ENCODE measurements at places on chromosomes 16 and 17.

DNA sequence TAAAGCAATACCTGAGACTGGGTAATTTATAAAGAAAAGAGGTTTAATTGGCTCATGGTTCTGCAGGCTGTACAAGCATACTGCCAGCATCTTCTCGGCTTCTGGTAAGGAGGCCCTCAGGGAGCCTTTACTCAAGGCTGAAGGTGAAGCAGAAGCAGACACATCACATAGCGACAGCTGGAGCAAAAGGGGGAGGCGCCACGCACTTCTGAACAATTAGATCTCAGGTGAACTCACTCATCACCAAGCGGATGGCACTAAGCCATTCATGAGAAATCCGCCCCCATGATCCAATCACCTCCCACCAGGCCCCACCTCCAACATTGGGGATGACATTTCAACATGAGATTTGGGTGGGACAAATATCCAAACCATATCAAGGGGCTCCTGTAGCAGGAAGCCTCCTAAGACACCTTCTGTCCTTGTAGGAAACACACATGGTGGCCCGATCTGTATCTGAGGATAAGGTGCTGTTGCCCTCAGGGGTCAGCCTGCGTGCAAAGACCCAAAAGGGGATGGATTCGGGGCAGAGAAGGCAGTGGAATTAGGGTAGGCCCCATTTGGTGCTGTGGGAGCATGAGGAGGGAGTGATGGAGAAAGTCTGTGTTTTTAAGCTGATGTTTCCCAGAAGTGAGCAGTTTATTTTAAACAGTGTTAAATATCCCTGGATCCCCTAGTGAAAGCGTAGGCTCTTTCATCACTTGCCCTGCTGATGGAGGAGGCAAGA is 23.0 kb downstream of the IL21R start:
- DNase-seq, result no peak

DNA sequence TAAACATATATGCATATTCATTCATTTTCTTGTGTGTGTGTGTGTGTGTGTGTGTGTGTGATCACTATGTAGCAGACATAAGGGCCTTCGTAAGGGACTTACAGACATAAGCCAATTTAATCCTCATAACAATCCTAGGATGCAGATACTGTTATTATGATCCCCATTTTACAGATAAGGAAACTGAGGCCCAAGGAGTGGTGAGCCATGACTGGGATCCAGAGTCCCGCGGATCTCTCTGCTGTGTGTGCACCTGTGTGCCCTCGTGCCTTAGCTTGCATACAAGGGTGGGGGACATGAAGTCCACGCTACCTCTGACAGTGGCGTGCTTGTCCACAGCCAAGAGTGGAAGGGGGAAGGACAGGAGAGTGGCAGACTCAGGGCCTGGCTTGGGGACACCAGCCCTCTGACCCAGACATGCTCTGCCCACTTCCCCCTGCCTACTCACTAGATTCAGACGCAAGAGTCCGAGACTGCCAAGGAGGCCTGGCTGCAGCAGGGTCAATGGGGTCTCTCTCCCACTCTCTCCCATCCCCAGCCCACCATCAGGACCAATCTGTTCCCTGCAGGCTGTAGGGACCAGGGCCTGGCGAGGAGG is 9.8 kb upstream of the SMTNL2 start:
- DNase-seq, result no peak

DNA sequence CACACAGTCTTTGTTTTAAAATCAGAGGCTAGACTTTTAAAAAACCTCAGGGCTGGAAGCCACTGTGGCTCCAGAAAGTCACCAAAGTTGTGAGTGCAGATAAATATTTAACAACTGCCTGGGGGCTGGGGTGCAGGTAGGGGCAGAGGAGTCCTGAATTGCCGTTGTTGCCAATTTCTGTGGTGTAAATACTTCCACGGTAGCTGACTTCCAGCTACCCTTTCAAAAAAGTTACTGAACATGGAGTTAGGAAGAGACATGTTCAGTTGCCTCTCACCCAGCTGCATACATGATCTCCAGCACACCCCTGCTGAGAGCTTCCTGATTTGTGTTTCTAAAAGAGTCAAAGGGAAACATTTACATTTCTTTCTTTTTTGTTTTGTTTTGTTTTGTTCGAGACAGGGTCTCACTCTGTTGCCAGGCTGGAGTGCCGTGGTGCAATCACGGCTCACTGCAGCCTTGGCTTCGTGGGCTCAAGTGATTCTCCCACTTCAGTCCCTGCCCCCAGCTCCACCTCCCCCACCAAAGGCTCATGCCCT is 58.7 kb downstream of the PLXDC1 start:
- no peak for DNase-seq

GRCh38 chr16:81792828-81793227 is 13.7 kb downstream of the PLCG2 start:
- no peak for DNase-seq

GRCh38 chr16:83810901-83811300 is 3.1 kb downstream of the HSBP1 start:
- DNase-seq, result no peak

DNA sequence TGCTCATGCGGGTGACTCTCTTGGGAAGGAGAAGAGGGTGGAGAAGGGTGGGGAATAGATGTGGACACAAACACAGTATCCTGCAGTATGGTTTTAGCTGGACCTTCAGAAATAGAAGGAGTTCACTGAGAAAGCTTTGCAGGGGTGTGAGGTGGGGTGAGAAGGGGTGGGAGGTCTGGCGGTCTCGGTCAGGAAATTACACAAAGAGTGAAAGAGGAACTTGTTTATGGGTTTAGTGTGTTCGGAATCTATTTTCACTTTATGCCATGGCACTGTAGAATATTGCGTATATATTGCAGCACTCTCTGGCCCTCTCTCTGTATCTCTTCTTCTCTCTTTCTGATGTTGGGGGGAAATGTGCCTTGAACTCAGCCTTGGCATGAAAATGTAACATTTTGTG is 148.2 kb upstream of the GOT2 start:
- DNase-seq, result no peak

GRCh38 chr17:29358416-29358815 is 31.7 kb upstream of the TAOK1 start:
- DNase-seq, result no peak
